Stimulated activated CD4-positive, alpha-beta T cell treated with anti-CD3 and anti-CD28 coated beads, Interleukin-1b, Interleukin-23, amount 100 ng/mL, for 48 hours (primary cell): ENCODE measurements at places on chromosomes 1 and 21.

DNA sequence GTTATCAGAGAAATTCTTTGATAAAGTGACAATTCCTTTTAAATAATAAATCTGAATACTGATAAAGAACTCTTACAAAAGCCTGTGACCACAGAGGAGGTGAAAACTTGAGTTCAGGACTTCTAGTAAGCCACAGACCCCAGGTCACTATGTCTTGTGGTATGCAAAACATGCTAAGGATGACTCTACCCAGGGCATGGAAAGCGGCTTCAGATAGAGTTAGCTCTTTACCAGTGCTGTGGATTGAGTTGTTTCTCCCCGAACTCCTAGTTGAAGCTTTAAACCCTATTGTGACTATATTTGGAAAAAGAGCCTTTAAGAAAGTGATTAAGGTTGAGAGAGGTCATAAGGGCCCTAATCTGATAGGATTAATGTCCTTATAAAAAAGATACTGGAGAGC is 42.3 kb downstream of the HLX start:
- DNase-seq, result no peak

DNA sequence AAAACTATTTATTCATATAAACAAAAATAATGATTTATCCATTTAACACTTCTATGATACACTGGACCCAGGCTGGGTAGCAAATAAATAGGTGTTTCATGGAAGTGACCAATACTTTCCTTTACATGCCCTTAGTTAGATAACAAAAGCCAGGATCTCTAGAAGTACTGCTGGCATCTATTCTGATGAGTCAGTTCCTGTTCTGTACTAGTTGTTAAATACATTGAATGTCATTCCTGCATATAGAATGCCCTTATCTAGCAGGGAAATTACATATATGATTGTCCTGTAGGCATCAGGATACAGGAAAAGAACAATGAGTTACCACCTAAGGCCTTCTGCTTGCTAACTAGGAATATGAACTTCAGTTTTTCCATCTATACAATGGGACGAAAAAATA is 130.8 kb downstream of the HFM1 start:
- no peak for DNase-seq

DNA sequence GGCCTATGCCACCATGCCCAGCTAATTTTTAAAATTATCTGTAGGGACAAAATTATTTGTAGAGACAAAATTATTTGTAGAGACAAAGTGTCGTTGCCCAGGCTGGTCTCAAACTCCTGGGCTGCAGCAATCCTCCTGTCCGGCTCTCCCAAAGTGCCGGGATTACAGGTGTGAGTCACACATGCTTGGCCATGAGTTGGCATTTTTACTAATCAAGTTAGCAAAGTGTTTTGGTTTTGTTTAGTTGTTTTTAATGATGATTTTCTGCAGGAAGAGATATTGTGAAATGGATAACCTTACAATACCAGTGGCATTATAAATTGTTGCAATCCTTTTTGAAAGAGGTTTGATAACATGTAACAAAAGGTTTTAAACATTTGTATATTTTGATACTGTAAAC is 65.3 kb upstream of the MAGI3 start:
- DNase-seq, result no peak

DNA sequence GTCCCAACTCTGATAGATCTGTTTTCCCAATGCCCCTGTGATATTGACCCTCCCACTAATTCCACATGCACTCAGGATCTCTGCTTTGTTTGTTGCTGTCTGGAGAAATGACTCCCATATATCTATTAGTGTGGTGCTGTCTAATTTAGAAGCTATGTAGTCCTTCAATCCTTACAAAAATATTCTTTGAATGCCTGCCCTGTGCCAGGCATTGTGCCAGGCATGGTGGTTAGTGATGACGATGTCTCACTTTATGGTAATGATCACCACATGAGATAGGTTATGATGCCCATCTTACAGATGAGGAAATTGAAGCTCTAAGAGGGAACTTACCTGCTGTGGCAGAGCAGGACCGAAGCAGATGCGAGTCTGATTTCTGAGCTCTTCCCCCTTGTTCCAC is 12.9 kb downstream of the MYOG start:
- no peak for DNase-seq

DNA sequence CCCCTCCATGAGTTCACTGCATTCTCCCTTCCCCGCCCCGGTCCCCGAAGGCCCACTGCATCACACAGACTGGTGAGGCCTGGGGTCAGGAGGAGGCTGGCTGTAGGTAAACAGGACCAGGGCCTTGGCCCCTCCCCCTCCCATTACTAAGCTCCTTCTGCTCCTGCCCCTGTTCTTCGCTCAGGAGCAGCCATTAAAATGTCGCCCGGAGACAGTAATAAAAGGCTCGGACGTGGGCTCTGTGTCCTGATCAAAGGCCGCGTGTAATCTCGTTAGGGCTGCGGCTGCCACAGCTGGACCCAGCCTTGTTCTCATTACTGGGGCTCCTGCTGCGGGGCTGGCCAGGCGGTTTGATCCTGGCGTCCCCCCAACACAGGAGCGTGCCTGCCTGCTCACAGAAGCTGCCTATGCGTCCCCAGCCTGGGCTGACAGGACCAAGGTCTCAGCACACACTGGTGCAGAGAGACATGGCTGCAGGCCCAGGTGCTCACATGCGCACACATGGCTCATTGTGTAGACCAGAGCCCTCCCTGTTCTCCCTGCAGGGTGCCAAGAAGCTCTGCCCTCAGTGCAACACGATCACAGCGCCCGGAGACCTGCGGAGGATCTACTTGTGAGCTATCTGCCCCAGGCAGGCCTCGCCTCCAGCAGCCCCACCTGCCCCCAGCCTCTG is 24.0 kb downstream of the TMEM53 start:
- no peak for DNase-seq

DNA sequence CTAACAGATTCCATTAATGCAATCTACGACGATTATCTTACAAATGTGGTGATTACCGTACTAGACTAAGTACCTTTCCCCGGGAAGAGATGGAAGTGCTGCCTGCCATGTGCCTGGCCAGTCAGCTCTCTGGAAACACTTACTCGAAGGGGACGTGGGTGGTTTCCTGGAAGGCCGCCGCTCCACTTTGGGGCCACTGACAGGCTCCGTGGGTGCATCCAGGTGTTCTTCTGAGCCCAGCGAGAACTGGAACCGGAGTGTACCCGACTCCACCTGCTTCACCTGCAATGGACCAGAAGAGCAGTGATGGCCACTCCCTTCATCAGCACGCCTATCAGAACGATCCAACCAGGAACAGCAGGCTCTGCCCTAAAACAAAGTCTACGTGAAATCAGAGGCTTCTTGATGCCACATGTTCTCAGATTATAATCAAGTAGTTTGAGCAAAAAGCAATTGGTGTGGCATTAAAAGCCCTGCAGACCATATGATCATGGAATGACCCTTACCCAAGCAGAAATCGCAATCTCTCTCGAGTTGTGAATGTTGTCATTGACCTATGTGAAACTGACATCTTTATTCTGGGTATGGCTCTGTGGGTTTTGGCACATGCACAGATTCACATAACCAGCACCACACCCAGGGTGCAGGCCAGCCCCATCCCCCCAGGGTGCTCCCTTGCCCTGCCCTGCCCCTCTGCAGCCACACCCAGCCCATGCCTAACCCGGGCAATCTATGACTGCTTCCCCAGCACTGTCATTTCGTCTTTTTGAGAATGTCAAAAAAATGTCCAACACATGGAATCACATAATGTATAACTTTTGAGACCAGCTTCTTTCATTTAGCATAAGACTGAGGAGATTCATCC is 64.5 kb downstream of the NPHP4 start:
- no peak for DNase-seq

- no peak for DNase-seq
Observed at GRCh38 chr21:42321845-42322244, 6.6 kb upstream of the TFF3 start.

GRCh38 chr21:43333298-43334062 is 93.5 kb downstream of the SIK1 start:
- DNase-seq, result no peak

GRCh38 chr1:154725865-154726264 is 117.9 kb upstream of the ADAR start:
- no peak for DNase-seq

GRCh38 chr1:36350659-36351226 is 27.3 kb upstream of the EVA1B start:
- peak; percentile 40 for DNase-seq

DNA sequence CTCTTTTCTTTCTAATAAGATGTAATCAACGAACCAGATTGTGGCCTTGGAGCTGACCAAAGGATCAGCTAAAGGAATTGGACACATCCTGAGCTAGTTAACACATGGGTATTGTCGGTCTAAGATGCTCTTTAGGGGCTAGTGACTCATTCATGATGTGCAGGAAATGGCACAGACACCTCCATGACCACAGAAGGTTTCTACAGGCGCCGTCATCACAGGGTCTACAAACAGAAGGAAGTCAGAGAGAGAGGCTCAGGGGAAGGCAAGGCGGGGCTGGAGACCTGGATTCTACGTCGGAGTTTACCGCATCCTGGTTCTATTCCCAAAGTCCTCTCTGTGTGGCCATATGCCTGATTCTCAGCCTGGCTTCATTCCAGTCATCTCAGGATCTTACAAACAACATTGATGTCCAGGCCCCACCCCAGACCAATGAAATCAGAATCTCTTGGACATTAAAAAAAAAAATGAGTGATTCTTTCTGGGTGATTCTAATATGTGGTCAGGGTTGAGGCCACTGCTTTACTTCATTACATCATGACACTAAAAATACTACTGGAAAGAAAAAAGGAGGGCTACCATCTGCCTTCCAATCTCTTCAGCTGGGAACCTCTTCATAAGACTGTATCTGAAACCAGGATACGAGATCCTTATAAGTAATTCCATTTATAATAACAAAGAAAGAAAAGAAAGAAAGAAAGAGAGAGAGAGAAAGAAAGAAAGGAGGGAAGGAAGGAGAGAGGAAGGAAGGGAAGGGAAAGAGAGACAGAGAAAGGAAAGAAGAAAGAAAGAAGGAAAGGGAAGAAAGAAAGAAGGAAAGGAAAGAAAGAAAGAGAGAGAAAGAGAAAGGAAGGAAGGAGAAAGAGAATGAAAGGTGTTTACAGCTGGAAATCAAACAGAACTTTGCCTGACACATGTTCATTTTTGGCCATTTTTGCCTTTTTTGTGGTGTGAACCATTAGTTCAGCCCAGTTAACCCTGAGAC is 11.6 kb upstream of the KCNJ15 start:
- DNase-seq, result peak; percentile 77

DNA sequence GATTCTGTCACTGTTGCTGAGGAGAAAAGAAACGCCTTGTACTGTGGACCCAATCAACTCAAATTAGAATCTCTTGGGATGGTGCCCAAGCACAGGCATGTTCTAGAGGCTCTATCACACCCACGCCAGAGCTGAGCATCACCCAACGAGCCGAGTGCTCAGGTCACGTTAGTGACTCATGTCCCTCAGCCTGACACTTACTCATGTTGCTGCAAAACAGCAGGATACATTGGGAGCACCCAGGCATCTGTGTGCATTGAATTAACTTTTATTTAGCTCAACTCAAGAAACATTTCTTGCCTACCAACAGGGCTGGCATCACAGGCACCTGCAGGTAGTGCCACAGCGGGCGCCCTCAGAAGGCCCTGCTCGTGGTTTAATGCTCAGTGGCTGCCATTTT is 149.8 kb downstream of the ETS2 start:
- no peak for DNase-seq

DNA sequence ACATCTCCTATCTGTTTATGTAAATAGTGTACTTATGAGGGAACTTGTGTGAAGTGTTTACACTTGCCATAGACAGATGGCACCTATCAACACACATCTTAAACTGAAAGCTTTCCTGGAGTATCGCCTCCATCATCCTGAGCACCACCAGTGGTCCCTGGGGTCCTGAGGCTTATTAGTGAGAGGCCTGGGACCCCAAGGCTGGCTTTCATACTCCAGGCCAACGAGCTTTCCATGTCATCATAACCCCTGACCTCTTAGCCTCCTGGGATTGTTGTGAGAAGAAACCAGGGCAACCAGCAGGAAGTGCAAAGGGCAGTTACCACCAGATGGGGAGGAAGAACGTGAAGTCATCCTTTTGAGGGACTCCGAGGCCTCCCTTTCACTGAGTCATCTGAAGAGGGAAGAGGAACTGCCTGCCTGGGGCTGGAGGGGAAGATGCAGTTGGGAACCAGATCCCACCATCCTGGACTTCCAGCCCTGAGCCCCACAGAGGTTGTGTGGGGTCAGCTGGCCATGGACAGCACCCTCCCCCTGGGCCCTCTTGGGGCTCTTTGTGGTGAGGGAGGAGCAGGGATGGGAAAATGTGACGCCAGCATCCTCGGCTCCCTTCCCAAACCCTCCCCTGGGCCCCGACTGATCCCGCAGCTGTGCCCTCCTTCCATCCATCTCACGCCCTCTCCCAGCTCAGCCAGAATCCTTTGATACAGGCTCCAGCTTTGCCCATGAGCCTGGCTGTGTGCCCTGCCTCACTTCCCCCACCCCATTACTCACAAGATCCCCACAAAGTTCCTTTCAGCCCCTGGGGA is 5.8 kb downstream of the INKA2 start:
- no peak for DNase-seq

- DNase-seq, result no peak
Observed at GRCh38 chr1:34779005-34779404, 2.0 kb upstream of the GJB3 start.

DNA sequence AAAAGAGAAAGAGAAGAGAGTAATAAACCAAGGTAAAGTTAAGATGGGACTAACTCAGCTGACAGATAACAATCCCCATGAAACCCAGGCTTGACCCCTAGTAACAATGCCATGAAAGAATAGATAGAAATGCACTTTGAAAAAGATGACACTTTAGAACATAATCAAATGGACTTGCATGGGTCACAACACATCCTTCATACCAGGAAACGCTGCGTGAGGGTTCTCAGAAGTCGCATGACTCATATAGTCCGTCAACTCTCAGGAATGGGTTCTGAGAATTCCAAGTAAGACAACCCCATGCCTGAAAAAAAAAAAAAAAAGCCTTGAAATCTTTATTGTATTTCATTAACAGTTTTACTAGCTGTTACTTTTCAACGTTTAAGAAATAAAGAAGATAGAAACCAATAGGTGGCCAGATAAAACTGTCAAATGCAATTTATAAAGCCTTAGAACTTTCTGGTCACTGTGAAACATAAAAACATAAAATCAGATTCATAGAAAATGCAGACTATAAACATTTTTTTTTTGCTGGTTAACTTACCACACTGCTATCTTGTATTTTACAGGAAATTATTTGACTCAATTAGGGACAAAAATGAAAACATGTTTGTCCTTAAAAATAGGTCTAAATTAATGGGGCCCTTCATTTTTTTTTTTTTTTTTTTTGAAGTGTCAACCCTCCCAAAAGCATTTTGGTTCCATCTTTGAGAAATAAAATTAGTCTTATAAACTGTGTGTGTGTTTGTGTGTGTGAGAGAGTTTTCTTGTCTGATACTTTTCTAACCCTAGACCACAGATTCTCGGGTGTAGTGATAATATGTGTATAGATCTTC is 202.1 kb downstream of the NCAM2 start:
- peak; percentile 2 for DNase-seq

- no peak for DNase-seq
Observed at GRCh38 chr1:180627411-180627810, 4.4 kb upstream of the XPR1 start.

GRCh38 chr1:65605621-65606020 is 185.2 kb downstream of the LEPR start:
- no peak for DNase-seq

DNA sequence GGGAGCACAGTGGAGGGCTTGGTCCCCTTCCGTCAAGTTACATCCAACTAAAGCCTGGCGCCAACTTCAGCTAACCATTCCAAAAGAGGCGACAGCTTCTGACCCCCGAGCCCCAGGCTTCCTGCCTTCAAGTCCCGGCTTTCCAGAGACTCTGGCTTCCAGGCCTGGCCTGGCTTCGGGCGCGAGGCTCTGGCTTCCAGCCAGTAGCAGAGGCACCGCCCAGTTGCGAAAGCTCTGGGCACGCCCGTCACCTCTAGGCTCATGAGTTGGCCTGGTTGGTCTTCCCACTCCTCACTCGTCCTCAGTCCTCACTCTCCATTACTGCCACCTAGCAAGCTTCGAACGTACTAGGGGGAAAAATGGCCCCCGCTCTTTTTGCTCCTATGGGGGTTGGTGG is 30.0 kb upstream of the C1orf185 start:
- no peak for DNase-seq
